ENCODE measurements at places on chromosomes 13 and 19.

DNA sequence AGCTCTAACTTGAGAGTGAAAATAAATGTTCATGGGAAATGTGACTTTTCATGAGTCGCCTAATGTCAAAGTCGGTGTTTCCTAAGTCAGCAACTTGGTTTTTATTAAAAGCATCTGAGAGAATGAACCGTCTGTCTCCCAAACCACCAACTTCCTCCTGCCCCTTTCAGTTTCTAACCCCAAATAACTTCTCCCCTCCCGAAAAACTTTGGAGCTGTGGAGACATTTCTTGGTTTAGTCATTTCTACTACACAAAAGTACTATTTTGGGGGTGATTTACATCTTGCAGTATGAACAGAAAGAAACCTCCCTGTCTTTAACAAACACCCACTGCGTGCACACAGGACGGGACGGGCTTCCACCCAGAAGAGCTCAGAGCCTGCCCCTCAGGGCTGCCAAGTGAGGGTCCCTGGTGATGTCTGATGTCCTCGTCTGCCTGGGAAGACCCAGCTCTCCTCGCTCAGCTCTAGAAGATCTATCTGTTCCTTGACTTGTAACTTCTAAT is 65.0 kb downstream of the RASA3 start:
- peaks cover 66% of the 10 kb centered on the region for H3K4me1 ChIP-seq
- peak overlapping the region; percentile 5 for H3K4me3 ChIP-seq

DNA sequence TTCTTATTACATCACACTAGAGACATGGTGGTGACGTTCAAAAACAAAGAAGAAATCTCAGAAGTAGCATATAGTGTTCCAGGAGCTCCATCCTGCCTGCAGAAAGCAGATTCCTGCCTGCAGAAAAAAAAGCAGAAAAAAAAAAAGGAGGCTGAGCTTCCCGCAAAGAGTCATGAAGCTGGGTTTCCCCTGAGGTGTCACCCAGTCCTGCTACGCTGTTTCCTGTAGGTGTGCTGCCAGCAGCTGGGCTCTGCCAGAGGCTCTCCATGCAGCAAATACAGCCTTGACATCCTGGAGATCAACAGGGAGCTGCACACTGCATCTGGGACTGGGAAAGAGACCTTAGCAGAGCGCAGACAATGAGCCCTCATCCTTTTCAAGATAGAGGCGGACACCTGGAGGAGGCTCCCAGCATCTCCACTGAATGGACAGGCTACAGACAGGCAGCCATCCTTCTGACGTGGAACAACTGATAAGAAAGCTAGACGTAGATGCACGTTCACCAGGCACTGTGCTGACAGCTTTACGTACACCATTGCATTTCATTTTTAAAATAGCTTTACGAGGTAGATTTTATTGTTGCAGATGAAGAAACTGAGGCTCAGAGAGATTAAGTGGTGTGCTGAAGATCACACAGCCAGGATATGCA is 350.9 kb downstream of the FOXO1 start:
- DNase-seq: no peak
- H3K27me3 ChIP-seq: no peaks in the 10 kb centered on the region
- no peak overlapping the region for H3K27ac ChIP-seq
- H3K4me1 ChIP-seq: peaks cover 10% of the 10 kb centered on the region
- H3K36me3 ChIP-seq: no peaks in the 10 kb centered on the region

GRCh38 chr13:24022568-24022967 is 125.3 kb upstream of the C1QTNF9B start:
- no peak overlapping the region for H3K27ac ChIP-seq
- H3K4me1 ChIP-seq: no peaks in the 10 kb centered on the region
- no peak overlapping the region for H3K4me3 ChIP-seq
- no peaks in the 10 kb centered on the region for H3K36me3 ChIP-seq
- H3K27me3 ChIP-seq: no peaks in the 10 kb centered on the region

- no peaks in the 10 kb centered on the region for H3K27me3 ChIP-seq
- no peak overlapping the region for H3K4me3 ChIP-seq
- peaks cover 7% of the 10 kb centered on the region for H3K4me1 ChIP-seq
- no peak overlapping the region for H3K27ac ChIP-seq
Measured at GRCh38 chr13:97749174-97749573, 204.3 kb upstream of the IPO5 start.

GRCh38 chr19:38665950-38666662 is 18.7 kb downstream of the ACTN4 start:
- peak overlapping the region; percentile 99 for H3K27ac ChIP-seq
- no peak for DNase-seq
- H3K4me3 ChIP-seq: peak overlapping the region; percentile 56
- no peaks in the 10 kb centered on the region for H3K36me3 ChIP-seq
- H3K27me3 ChIP-seq: no peaks in the 10 kb centered on the region

DNA sequence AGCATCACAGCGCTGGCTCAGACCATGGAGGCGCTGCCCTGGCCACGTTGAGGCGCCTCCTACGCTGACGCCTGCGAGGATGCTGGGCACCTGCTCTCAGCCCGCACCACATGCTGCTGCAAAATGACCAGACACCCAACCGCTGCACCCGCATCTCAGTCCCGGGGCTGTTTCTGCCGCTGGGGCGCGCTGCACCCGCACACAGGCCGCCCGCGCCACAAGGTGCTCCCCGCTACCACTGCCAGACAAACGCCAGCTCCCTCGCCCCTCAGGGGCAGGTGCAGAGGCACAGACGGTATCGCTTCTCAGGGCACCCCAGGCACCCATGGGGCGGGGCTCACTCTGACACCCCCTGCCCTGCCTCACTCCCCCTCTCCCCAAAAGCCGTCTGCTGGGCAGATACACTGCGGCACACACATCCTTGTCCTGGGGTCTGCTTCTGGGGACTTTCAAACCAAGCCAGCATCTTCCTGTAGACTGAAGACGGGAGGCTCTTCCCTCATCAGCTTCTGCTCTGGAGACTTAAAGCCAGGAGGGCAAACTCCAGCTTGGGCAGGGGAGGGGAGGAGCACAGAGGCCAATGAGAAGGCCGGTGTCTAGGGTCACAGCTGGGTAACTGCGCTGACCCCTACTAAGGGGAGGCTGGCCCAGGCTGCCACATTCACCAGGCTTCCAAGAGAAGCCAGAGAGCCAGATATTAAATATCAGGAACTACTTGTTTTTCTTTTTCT is 16.3 kb downstream of the CHERP start:
- no peak overlapping the region for H3K4me3 ChIP-seq

DNA sequence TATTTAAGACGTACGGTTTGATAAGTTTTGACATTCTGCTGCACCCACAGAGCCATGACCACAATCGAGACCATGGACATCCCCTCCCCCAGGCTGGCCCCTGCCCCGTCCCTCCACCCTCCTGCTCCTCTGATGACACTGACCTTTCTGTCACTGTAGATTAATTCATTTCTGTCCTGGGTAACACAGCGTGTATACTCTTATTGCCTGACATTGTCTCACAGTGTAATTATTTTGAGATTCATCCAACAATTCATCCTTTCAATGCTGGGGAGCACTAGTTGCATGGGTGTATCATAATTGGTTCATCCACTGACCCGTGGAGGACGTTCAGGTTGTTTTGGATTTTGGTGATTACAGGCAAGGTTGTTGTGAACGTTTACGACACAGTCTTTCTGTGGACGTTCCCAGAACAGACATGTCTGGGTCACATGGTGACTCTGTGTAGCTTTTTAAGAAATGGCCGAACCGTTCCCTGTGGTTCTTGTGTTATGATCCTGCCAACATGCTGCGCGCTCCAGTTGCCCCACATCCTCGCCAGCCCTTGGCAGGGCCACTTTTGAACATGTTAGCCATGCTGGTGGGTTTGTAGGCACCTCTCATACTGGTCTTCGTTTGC is 41.9 kb downstream of the C13orf46 start:
- H3K27ac ChIP-seq: no peak overlapping the region
- DNase-seq: no peak
- H3K36me3 ChIP-seq: no peaks in the 10 kb centered on the region
- no peak overlapping the region for H3K4me3 ChIP-seq
- peaks cover 56% of the 10 kb centered on the region for H3K4me1 ChIP-seq
- no peaks in the 10 kb centered on the region for H3K27me3 ChIP-seq

- H3K4me1 ChIP-seq: peaks cover 4% of the 10 kb centered on the region
- H3K36me3 ChIP-seq: no peaks in the 10 kb centered on the region
- no peaks in the 10 kb centered on the region for H3K27me3 ChIP-seq
- H3K4me3 ChIP-seq: no peak overlapping the region
Measured at GRCh38 chr13:44873461-44873860, 115.8 kb downstream of the NUFIP1 start.

DNA sequence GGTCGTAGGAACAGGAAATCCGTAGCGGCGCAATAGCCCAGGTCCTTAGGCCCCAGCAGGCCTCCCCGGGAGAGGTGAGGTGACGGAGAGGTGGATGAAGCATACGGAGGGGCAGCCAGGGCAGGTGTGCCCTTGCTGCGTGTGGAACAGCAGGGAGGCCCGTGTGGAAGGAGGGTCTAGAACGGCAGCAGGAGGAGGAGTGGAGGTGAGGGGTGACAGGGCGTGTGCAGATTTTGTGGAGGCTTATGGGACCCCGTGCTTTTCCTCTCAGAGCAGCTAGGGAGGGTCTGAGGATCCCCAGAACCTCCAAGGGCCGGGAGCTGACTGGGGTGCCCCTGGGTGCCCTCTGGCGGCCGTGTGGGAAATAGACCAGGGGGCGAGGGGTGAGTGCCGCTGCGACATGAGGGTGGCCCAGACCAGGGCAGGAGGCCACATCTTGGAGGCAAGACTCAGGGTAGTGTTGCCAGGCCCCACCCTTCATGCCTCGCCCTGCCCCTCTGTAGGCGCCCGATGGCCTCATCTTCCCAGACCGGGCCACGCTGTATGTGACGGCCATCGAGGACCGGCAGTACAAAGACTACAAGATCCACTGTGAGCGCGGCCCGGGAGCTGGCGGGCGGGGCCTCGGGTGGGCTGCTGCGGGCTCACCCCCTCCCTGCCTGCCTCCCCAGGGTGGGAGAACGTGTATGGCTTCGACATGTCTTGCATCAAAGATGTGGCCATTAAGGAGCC is 5.0 kb upstream of the ADM5 start:
- peaks cover 13% of the 10 kb centered on the region for H3K4me1 ChIP-seq
- no peak overlapping the region for H3K4me3 ChIP-seq
- H3K27me3 ChIP-seq: no peaks in the 10 kb centered on the region
- H3K36me3 ChIP-seq: peaks cover 44% of the 10 kb centered on the region
- DNase-seq: no peak

DNA sequence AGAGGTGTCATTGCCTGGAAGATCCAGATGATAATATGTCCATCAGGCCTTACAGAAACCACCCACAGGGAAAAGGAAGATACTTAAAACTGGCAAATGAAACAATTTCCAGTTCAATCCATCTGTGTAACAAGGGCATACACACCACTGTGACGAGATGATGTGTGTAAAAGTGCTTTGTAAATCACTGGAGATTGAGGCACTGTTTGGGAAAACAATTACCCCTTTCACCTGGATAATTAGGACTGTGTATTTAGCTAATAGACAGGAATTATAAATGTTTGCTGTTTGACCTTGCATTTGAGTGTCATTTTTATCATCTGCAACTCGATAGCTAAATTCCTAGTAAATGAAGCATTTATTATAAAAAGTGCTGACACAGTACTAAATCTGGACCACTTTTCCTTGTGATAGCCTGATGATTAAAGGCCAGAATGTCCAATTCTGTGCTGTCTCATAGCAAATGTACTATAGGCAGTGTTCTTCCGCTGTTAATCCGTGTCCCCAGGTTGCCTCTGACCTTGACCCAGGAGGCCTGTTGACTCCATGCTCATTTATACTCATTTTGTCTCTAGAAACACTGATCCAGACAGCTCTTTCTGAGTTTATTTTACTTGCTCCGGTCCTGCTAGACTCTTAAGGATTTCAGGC is 105.8 kb downstream of the LACC1 start:
- H3K4me1 ChIP-seq: peaks cover 18% of the 10 kb centered on the region
- no peaks in the 10 kb centered on the region for H3K27me3 ChIP-seq
- no peak overlapping the region for H3K4me3 ChIP-seq
- H3K27ac ChIP-seq: no peak overlapping the region
- H3K36me3 ChIP-seq: no peaks in the 10 kb centered on the region

DNA sequence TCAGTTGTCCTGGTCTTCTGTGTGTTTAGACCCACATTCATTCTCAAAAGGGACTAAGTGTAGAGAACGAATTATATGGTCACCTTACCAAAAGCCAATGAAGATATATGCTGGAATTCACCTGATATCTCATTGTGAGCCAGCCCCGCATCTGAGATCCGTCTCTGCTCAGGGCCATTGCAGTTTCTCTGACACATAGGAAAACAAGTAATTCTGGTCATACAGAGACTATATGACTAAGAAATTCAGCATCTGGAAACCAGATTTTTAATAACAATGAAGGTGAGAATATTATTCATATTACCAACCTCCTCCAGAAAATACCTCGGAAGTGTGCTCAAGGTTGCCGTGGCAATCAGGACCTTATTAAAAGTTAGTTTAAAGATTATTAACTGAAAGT is 278.6 kb upstream of the EDNRB start:
- H3K36me3 ChIP-seq: no peaks in the 10 kb centered on the region
- H3K27ac ChIP-seq: no peak overlapping the region
- no peak for DNase-seq

- H3K27me3 ChIP-seq: no peaks in the 10 kb centered on the region
- H3K36me3 ChIP-seq: no peaks in the 10 kb centered on the region
- no peak overlapping the region for H3K4me3 ChIP-seq
- no peaks in the 10 kb centered on the region for H3K4me1 ChIP-seq
Measured at GRCh38 chr13:79792716-79793115, 311.8 kb downstream of the NDFIP2 start.

- no peak overlapping the region for H3K4me3 ChIP-seq
- H3K27ac ChIP-seq: no peak overlapping the region
- H3K27me3 ChIP-seq: no peaks in the 10 kb centered on the region
- DNase-seq: no peak
- H3K36me3 ChIP-seq: no peaks in the 10 kb centered on the region
Measured at GRCh38 chr19:8089664-8090601, 37.4 kb downstream of the CCL25 start.

Measured in thoracic aorta (tissue), 2 donors.